ENCODE measurements at places on chromosomes 12 and 14. TPM values are rescaled to one million over a fixed set of nuclear protein-coding genes. Genes with fewer than 3 reads are reported as not detected.

DNA sequence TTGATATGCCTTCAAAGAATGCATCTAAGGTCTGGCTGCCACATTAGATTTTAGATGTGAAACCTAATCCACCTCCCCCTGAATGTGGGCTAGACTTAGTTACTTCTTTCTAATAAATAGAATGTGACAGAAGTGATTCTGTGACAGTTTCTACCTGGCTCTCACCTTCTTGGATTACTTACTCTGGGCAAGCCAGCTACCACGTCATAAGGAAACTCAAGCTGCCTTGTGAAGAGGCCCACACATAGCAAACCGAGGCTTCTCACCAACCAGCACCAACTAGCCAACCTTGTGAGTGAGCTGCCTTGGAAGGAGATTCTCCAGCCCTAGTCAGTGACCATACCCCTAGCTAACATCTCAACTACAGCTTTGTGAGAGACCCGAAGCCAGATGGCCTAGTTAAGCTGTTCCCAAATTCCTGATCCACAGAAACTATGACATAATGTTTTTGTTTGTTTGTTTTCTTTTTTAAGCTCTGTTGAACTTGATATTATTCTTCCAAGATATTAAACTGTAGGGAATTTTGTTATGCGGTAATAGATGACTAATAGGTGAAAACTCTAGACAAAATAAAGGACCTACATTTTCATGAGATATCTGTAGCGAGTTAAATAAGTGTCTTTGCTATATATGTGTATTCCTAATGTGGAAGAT, 6.2 kb downstream of the GPR19 start:
- no peak for DNase-seq

GRCh38 chr12:106804668-106805067, 30.2 kb downstream of the RIC8B start:
- DNase-seq, result no peak

DNA sequence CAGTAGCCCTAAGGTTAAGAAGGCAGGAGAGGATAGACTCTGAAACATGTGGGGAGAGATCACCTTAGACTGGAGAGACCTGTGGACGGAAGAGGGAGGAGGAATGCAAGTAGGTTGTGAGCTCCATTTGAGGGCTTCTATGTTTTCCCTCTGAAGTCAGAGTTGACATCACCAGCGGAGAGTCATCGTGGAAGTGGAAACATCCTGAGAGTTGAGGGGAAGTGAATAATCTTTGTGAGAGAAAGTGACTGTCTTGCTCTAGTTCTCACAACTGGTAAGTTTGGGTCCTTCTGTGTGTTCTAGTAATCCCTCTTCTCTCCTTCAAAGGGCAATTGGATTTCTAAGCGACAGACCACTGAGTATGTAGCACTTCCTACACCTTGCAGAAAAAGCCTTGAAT, 103.6 kb upstream of the CCND2 start:
- no peak for DNase-seq

- DNase-seq, result no peak
Measured at GRCh38 chr14:77498120-77498979, at the start of gene ISM2. TSS of gene ISM2 (minus strand) at chr14:77498816. CDS start at chr14:77498793, 23 bp downstream.

DNA sequence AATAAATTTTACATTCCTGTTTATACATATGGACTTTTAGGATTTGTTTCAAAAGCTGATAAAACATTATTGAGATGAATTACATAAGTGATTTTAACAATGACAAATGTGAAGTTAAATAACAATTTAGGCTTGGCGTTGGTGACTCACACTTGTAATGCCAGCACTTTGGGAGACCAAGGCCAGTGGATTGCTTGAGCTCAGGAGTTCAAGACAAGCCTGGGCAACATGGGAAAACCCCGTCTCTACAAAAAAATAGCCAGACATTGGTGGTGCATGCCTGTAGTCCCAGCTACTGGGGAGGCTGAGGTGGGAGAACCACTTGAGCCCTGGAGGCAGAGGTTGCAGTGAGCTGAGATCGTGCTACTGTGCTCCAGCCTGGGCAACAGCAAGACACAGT, 7.4 kb downstream of the ACOT2 start:
- DNase-seq, result no peak

Gene PLA2G1B
- total RNA-seq, result not detected

Gene LMO3
- total RNA-seq, result 2.9 TPM

Gene CAND1
- 79.8 TPM for total RNA-seq

Gene ATF7
- 12.4 TPM for total RNA-seq

Gene GPR84
- not detected for total RNA-seq

Gene TMPRSS12
- not detected for total RNA-seq

Data from H4 (cell line).